ENCODE measurements at places on chromosomes 3 and 15. TPM values are rescaled to one million over a fixed set of nuclear protein-coding genes. Genes with fewer than 3 reads are reported as not detected.

The ROPN1 gene
- not detected for total RNA-seq

- DNase-seq, result no peak
These were observed 72.6 kb upstream of the CDIN1 start for GRCh38 chr15:36506733-36507356.

DNA sequence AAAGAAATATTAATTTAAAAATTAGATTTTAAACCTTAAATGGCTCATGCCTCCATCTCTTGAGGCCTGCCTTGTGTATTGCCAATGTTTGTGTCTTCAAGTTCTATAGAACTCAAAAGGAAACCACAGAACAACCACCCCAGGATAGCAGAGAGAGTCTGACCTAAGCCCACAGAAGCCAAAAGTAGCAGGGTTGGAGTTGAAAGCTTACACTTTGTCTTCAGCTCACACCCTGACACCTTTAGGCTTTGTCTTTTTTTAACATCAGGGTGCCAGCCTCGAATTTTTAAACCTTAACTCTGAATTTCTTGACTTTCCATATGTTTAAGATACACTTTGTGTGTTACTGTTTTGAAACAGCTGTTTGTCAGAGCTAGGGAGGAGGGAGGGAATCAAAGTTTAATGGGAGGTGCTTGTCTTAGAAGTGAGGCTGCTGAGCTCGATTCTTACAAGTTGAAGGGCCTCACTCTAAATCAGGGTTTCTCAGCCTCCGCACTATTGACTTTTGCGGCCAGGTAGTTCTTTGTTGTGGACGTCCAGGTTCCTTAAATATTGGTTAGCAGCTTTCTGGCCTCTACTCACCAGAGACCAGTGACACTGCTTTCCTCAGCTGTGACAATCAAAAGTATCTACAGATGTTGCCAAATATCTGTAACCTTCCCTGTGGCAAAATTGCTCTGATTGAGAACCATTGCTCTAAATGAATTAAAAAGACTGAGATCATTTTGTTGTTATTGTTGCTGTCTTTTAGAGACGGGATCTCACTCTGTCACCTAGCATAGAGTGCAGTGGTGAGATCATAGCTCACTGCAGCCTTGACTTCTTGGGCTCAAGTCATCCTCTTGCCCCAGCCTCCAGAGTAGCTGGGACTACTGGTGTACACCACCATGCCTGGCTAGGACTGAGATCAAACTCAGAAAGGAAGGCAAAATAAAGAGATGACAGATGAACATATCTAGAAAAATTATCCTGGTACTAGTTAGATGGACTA lies 139.2 kb upstream of the EOMES start:
- no peak for DNase-seq

The ALPK3 gene
- 2.7 TPM for total RNA-seq

- no peak for DNase-seq
These were observed 488.3 kb upstream of the GOLIM4 start for GRCh38 chr3:168583977-168584376.

GRCh38 chr3:143413372-143413771 lies 293.8 kb downstream of the CHST2 start:
- no peak for DNase-seq

DNA sequence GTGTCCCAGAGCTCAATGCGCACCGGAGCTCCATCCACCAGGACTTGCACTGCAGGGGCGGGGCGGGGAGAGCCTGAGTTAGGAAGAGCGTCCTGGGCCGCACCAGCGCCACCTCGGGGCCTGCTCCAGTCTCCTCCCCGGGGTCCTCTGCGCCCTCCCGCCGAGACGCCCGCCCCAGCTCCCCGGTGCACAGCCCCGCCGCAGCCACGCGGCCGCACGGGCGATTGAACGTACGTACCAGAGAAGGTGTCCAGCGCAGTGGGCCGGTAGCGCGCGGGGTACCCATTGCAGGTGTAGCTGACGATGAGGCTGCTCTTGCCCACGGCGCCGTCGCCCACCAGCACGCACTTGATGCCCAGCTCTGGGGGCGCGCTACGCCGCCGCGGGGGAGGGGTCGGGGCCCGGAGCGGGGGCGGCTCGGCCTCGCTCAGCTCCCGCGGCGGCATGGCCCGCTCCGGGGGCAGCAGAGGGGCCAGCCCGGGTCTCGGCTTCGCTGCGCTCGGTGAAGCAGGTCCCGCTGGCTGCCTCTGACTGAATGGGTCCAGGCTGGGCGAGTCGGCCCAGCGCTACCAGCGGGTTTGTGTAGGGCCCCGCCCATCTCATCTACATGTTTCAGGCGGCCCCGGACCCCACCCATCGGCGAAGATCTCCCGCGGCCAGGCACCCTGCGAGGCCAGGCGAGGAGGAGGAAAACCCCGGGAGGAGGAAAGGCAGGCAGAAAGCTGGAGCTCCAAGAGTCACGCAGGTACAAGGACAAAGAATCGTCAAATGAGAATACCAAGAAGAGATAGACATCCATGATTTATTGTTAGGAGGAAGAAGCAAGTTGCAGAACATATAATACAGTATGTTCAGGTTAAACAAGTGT lies at the start of gene RHOV:
TSS of gene RHOV (minus strand) at position 541 of the 868 bp plus-strand sequence. CDS start at position 446, 95 bp downstream.
- DNase-seq, result no peak

The FOXB1 gene
- not detected for total RNA-seq

DNA sequence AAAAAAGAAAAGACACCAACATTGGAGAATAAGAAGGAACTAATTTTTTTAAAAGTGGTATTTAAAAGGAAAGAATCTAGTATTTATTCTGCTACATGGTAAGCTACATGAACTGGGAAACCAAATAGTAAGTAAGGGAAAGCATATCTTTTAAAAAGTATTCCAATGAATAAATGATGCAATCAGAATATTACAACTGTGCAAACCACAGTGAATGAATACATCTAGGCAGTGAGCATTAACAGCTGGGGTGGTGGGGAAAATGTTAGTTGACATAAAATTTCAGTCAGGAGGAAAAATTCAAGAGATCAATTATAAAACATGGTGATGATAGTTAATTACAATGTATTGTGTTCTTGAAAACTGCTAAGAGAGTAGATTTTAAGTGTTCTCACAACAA lies 16.9 kb downstream of the ICE2 start:
- DNase-seq, result no peak

The LRRC2 gene
- 7.4 TPM for total RNA-seq

DNA sequence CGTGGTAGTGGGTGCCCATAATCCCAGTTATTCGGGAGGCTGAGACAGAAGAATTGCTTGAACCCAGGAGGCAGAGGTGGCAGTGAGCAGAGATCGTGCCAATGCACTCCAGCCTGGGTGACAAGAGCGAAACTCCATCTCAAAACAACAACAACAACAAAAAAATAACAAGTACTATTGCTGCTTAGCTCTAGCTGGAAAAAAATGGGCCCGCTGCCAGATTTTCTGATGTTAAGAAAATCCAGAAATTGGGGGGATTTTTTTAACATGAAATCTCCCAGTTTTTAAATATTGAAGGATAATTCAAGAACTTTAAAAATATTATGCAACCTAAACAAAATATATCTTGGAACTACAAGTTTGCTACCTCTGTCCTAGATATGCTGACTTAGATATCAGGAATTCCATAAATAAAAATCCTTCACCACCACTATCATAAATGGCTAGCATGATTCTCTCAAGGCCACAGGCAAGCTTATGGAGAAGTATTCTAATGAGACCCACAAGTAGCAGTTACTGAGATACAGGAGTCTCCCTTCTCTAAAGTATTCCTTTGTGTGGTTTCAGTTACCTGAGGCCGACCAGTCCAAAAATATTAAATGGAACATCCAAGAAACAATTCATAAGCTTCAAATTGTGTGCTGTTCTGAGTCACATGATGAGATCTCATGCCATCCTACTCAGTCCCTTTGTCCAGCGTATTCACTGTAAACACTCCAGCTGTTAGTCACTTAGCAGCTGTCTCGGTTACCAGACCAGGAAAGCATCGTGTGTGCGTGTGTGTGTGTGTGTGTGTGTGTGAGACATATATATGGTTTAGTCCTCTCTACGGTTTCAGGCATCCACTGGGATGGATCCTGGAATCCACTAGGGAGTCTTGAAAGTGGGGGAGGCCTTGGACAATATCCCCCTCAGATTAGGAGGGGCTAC lies 277.2 kb downstream of the TBL1XR1 start:
- DNase-seq, result no peak

DNA sequence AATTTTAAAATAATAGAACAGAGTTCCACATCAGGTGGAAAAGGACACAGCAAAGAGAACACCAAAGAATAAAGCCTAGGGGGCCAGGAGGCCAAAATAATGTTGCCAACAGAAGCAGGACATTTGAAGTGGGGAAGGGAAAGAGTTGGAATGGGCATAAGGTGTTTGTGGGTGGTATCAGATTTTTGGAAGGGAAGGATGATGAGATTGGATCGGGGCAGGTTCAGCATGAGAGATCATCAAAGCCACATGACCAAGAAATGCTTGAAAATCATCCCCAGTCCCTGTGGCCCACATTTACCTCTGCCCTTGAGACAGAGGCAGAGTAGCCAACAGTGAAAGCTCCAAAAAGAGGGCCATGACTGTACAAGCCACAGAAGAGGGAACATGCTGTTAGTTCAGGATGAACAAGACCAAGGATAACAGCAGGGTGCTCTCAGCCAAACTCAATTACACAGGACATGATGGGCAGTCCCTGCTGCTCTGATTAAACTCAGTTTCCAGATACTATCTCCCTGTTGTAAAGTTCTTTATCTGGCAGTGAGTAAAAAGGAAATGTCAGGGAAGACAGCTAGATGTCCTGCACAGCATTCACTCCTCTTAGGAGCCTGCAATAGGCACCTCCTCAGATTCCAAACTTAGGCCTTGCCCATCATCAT lies 32.5 kb downstream of the RAB27A start:
- no peak for DNase-seq

The ARGFX gene
- not detected for total RNA-seq
